Spinal cord (tissue), 10 donors: ENCODE measurements at places on chromosomes 3 and 15. TPM values are rescaled to one million over a fixed set of nuclear protein-coding genes. Genes with fewer than 3 reads are reported as not detected.

DNA sequence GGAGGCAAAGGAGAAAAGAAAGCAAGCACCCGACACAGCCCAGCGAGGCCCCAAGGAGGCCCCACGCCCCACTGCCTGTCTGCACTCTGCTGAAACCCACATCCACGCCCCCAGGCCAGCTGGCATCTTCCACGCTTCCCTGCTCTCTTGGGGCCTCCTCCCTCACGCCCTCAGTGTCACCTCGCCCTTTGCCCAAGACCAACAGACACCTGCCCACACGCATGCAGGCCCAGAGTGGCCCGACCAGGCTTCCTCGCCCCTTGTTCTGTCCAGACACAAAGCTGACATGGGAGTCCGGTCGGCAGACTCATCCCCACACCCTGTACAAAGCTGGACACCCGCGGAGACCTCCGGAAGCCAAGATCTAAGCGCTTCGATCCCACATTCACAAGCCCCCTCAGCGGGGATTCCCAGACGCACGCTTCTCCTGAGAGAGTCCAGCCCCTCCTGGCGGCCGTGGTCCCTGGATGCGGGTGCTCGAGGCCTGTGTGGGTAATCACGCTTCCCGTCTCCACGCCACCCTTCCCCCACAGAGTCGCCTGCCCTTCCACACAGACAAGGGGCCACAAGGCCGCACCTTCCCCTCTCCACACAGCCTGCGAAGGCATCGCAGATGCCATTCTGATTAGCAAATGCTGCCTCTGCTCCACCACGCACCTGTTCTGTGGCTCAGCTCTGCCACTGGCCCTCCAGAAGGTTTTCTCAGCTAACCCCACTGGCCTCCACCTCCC lies 176.6 kb downstream of the XXYLT1 start:
- no peak for DNase-seq

DNA sequence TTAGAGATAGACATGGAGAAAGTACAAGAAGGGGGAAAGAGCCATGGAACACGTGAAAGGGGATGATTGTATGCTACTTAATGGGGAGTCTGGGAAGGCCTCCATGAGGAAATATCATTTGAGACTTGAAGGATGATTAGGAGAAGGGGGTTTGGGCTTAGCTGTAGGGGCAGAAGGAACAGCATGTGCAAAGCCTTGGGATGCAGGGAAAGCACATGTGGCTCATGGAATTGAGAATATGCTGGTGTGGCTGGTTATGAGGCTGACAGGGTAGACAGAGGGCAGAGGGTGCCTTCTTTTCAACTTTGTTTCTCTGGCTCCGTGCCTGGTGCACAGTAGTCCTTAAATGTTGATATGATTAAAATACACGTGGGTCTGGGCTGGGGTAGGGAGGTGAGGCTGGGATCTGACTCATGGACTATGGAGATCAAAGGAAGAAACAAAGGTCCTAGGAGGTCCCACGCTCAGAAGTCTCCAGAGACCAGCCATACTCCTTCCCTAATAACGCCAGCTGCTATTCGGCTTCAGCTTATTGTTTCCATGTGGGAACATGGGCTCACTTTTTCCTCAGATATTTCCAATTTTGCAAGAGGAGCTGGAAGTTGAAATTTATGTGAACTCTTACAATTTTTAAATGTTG lies 1.1 kb downstream of the GTF2E1 start:
- DNase-seq: no peak

DNA sequence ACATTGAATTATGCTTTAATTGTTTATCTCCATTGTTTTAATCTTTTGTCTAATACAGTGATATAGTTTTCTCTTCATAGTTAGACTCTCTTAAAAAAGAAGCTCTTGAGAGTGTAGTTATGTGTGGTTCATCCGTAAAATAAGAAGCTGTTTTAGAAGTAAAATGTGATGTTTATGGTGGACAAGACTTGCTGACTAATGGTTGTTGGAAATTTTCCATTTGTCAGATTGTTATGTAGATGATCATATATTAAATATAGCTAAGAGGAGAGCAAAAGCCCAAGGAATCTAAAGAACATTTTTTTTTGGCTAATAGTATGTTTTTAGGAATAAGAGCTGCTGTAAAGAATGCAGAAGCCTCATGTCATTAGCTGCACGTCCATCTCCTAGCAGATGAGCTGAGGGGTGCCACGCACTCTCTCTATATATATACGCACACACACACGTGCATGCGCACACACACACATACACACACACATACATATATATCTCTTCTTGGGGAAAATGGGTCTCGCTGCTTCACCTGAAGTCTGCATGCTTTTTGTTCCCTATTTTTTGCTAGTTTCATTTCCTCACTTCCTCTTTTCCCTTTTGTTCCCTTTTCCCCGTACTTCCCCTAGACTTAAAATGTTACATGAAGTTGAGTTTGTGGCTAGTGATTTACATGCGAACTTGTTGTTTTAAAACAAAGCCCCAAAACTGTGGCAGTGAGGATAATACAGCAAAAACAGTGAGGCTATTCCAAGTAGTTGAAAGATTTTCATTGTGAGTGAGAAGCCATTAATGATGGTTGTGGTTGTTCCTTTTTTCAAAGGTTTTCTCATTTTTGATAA lies 107.8 kb downstream of the MBNL1 start:
- no peak for DNase-seq

DNA sequence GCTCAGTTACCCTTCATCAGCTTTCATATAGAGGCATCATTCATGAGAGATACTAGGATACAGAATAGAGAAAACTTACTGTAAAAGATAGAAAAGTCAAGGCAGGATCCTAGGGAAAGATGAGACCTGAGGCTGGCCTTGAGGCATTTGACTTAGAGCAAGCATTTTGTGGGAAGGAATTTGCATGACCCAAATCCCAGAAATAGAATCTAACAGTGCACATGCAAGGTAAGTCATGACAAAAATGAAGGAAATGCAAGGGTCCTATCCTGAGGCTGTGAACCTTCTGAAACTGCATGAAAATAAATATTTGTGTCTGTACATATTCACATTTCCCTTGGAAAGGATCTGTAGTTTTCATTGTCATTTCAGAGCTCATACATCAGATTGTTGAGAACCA lies 122.3 kb downstream of the HCN4 start:
- no peak for DNase-seq

GRCh38 chr3:115623044-115623868 lies at the start of gene GAP43:
Gene GAP43 (plus strand): TSS chr3:115623510. CDS start chr3:115623690, 180 bp downstream.
- peak; percentile 97 for DNase-seq

DNA sequence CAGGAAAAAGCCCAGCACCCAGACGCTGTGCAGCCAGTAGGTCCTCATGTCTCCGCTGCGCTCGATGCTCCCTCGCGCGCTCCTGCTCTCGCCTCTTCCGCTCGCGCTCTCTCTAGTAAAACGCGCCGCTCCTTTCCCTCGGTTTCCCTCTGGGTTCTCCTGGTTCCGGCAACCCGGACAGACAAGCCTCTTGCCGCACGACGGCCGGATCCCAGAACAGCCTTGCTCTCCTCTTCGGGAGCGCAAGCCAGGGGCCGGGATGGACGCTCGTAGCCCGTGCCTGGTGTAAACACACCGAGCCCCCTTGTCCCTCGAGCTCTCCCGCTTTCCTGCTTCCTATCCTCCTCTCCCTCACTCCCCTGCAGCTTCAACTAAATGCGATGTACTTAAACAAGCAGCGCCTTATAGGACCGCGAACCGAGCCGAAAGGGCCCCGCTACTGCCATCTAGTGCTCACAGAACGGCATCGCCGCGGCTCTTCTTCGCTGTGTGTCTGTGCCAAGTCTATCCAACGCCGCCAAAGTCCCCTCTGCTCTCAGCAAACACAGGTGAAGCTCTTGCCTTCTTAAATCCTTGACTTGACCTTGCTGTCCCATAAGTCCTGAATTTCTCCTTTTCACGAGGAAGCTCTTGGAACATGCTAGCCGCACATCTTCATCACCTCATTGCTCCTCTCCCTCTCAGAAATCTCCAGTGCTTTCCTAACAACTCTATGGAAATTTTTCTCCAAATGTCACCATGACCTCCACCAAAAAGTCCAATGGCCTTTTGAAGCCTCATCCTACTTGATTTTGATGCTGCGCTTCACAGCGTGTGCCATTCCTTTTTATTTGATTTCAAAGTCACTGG lies 1037.2 kb downstream of the IGSF11 start:
- peak; percentile 93 for DNase-seq

- no peak for DNase-seq
Observed at GRCh38 chr3:168088106-168088720, 7.5 kb downstream of the GOLIM4 start.

DNA sequence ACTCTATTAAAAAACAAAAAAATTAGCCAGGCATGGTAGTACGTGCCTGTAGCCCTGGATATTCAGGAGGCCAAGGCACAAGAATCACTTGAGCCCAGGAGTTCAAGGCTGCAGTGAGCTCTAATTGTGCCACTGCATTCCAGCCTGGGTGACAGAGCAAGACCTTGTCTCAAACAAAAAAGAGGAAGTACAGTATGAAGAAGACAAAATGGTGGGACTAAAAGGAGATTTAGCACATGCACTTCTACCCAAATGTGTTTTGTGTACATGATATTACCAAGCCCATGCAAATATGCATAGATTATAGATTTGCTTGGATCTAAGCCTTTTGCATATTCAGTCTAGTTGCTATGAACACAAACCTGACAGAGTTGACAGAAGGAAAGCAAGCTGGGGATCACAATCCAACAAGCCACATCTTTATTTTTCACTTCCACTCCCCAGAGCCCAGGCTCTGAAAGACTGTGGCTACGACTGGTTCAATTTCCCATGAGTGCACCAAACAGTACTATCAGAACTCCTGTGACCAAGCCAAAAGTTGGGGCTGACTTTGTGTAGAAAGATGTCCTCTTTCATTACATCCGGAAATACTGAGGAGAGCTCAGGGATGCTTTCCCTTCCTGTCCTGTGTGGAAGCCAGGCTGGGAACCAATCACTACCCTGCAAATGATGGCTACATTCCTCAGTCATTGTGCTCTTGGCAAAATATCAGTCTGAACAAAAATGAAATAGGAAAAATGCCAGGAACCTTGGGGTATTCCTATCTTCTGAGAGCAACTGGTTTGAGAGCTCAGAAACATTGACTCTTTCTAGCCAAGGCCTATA lies 49.4 kb downstream of the TGM4 start:
- no peak for DNase-seq

GRCh38 chr3:89571298-89571697 lies 463.9 kb downstream of the EPHA3 start:
- DNase-seq: no peak

GRCh38 chr15:76339305-76340197 lies 3.0 kb downstream of the ISL2 start:
- no peak for DNase-seq

DNA sequence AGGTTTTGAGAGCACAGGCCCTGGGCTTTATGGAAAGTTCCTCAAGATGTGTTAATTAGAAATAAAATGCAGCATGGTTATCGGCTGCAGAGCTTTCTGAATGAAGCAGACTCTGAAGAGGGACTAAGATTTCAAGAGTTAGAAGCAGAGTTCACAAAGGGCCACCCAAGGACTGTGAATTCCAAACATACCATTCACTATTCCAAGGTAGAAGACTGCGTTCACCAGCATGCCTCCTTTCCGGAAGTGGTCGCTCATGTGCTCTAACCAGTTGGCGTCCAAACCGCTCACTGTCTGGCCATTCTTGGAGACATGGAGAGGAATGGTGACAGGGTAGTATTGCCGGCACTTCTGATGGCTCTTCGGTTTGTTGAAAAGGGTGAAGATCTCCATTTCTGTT lies 104.9 kb downstream of the OXNAD1 start:
- DNase-seq: no peak

Gene GOLGA6B
- 0.11 TPM for total RNA-seq

Gene ARID3B
- 5.0 TPM for total RNA-seq
